ENCODE measurements at places on chromosomes 16 and 17. TPM values are rescaled to one million over a fixed set of nuclear protein-coding genes. Genes with fewer than 3 reads are reported as not detected.

GRCh38 chr17:5078106-5079028 is at the start of gene ZFP3:
TSS of gene ZFP3 (plus strand) at chr17:5078467. CDS start at chr17:5091505, 13,038 bp downstream.
- peak; percentile 82 for DNase-seq
- H3K27me3 ChIP-seq, result no peaks in the 10 kb centered on the region
- H3K36me3 ChIP-seq, result no peaks in the 10 kb centered on the region
- peak within 1 kb of the TSS; percentile 85 for H3K4me3 ChIP-seq
- peaks cover 23% of the 10 kb centered on the region for H3K4me1 ChIP-seq

CRAMP1 gene
- total RNA-seq, result 9.7 TPM

- DNase-seq, result no peak
- no peaks in the 10 kb centered on the region for H3K4me1 ChIP-seq
- H3K36me3 ChIP-seq, result peaks cover 41% of the 10 kb centered on the region
- no peaks in the 10 kb centered on the region for H3K27me3 ChIP-seq
- no peak overlapping the region for H3K27ac ChIP-seq
Observed at GRCh38 chr16:22347100-22347820, 27.2 kb downstream of the CDR2 start.

GRCh38 chr17:49577650-49577934 is 1.9 kb downstream of the NXPH3 start:
- H3K36me3 ChIP-seq, result no peaks in the 10 kb centered on the region
- peaks cover 45% of the 10 kb centered on the region for H3K4me1 ChIP-seq
- no peaks in the 10 kb centered on the region for H3K27me3 ChIP-seq
- DNase-seq, result no peak

GRCh38 chr17:64003526-64004121 is 5.5 kb downstream of the PRR29 start:
- no peaks in the 10 kb centered on the region for H3K27me3 ChIP-seq
- H3K4me1 ChIP-seq, result peaks cover 43% of the 10 kb centered on the region
- H3K4me3 ChIP-seq, result no peak overlapping the region
- H3K36me3 ChIP-seq, result no peaks in the 10 kb centered on the region
- no peak for DNase-seq
- H3K27ac ChIP-seq, result peak overlapping the region; percentile 70

UTS2R gene
- total RNA-seq, result 16.9 TPM

DNA sequence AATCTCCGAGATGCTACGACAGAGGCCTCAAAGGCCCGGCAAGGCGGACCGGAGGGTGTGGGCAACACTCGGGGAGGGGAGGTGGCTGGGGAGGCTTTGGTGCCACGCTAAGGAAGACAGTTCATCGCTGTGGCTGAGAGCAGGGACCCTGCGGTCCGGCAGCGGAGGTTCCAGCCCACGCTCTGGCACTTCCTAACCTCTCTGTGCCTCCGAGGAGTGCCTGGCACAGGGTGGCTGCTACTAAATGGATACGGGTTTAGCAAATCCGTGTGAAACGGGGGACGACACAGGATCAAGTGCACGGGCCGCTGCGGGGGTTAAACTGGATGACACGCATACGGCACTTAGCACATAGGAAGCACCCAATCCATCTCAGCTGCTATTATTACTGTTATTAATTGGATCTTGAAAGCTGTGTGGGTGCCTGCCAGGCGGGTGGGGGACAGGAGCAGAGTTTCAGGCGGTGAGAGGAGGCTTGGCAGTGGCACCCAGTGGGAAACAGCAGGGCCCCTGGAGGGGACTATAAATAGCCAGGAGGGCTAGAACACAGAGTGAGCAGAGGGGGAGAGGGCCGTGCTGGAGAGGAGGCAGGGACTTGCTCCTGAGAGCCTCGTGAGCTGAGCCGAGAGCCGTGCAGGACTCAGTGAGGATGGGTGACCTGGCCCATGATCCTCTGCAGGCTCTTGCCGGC is 45.0 kb downstream of the ABR start:
- peak overlapping the region; percentile 81 for H3K27ac ChIP-seq
- no peak for DNase-seq
- H3K4me3 ChIP-seq, result peak overlapping the region; percentile 4

All from right atrium auricular region (tissue), 2 donors.